ENCODE measurements at places on chromosomes 7 and 10.

DNA sequence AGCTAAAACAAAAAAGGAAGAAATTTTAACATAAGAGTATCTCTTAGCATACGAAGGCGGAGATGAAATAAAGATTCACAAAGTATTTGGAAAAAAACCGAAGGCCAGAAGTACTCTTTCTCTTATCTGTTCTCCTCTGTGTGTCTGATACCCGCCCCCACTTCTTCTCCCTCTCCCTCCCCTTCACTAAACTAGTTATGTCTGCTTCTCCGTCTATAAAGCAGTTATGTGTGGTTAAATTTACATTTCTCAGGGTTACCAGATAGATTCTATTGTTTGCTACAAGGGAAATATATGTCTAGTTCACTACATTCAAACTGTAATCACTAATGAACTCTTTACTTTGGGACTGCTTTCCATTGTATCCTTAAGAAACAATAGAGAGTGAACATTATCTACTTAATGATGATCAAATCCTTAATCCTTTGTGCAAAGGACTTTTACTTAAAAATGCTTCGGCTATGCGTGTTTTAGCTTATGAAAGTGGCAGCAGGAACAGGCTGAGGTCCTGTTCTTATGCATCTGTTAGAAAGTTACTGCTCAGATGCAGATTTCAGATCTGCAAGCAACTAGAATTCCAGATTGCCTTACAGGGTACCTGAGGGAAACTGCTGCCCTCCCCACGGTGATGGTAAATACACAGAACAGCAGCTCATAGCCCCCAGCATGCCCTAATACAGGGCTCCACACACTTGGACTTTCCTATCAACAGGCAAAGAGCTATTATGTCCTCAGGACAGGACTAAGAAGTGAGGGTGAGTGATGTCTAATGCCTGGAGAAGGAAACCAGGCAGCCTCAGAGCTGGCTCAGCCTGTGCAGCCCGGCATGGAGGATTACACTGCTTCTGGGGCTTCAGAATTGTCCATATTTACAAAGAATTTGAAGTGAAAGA lies 273.3 kb downstream of the FZD1 start:
- no peak for DNase-seq

DNA sequence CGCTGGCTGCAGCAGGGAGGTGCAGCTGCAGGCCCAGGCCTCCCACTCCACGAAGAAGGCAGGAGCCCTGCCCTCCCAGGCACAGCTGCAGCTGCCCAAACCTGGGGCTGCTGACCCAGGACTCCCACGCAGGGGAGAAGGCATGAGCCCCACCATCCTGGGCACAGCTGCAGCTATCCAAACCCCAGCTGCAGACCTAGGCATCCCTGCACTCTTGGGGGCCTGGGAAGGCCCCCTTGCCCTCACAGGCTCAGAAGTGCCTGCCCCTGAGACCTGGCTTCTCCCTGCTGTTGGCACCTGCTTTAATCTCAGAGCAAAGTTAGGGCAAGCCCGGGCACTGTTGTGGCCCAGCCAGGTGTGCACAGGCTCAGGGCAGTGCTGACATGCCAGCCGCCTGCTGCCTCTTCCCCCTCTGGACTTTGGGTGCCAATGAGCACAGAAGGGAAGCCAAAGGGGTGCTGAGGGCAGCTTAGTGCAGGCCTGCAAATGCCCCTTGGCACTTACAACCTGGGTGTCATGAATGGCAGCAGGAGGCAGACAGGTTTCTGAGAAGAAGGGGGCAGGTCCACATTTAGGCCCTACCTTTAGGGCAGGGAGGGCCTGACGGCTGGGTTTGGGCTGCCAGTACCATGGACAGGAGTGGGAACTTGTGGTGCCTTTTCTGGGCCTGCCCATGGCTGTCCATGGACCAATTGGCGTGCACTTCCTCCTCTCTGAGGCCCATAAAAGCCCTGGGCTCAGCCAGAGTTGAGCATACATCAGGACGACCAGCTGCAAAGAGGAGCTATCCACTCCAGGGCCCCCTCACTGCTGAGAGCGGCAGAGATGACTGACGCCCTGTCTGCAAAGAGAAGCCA lies 31.1 kb downstream of the CRTAC1 start:
- DNase-seq = no peak

- no peak for DNase-seq
These were observed 15.1 kb downstream of the ADAM12 start for GRCh38 chr10:126373147-126373546.

- no peak for DNase-seq
These were observed 109.6 kb downstream of the SRPK2 start for GRCh38 chr7:105278973-105279687.

GRCh38 chr7:120873401-120873800 lies 15.5 kb upstream of the TSPAN12 start:
- DNase-seq = no peak
